CD4-positive, alpha-beta T cell treated with Interferon alpha-2 for 1 hour (primary cell): ENCODE measurements at places on chromosomes 1 and 21.

DNA sequence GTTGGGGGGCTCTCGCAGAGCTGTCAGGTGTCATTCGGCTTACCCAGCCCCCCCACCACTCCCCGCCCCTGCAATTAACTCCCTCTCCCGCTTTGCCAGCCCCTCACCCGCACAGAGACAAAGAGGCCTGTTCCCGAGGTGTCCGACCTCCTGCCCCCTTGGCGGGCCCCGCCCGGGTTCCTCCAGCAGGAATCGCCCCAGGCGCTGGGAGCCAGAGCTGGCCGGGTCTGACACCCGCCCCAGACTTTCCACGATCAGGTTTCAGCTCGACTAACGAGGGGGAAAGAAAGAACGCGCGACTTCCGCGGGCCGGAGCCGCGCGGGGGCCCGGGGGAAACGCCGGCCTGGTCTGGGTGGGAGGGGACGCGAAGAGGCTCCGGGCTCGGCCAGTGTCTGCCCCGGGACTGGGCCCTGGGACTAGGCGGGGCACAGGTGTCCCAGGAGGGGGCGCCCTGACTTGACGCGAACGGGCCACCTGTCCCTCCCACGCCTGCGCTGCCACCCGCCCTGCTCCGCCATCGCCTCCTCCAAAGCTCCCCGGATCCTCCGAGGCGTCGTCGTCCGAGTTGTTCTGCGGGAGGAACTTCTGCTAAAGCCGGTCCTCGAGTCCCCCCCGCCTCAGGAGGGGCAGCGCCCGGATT, 36.4 kb upstream of the HHAT start:
- peak; percentile 17 for DNase-seq

GRCh38 chr1:27099135-27099586, 55.8 kb downstream of the SLC9A1 start:
- DNase-seq: no peak

DNA sequence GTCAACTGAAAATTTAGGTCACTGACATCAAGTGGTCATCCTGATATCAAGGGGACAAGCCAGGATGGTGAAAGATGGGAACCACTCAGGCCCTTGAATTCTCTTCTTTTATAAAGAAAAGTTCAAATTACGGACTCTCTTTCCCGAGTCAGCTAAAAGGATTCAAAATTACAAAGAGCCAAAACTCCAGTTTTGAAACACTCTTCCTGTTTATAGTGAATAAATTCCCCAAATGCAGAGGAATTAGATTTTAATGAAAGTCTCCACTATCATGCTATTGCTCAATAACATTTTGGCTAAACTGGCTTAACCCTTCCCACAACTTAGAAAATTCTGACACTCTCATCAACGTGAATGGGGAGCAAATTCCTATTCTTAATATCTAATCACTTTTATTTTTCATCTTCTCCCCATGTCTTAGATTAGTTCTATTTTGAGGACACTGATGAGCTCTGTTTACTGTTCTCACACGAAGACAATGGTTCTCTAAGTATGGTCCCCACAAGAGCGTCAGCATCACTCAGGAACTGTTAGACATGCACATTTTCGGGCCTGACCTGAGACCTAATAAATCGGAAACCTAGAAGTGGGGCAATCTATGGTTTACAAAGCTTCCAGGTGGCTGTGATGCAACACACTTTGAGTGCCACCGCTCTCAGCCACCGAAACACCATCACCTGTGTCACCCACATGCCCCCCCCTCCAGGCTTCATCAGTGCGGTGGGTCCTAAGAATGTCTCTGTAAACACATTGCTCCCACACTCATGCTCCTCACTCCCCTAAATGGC, 64.4 kb upstream of the TIAM1 start:
- no peak for DNase-seq

DNA sequence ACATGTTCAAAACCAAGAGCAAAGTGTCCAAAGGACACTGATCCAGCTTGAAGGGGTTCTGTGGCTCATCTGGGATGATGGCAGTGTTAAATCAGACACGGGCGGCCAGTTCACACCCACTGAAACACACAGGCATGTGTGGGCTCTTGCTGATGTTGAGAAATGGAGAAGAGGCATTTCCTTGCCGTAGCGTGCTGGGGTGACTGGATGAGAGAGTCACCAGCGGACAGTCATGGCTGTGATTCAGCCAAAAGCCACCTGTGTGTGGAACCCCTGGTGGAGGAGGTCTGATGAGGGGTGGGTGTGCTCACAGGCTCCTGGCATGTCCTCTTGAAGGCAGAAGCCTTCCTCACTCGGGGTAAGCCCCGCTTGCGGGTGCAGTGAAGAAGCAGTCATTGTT, 7.2 kb downstream of the C1orf35 start:
- no peak for DNase-seq

- DNase-seq: no peak
Observed at GRCh38 chr1:223870617-223871574, 25.1 kb upstream of the TP53BP2 start.

GRCh38 chr1:54805466-54805865, 4.3 kb upstream of the TTC22 start:
- no peak for DNase-seq

DNA sequence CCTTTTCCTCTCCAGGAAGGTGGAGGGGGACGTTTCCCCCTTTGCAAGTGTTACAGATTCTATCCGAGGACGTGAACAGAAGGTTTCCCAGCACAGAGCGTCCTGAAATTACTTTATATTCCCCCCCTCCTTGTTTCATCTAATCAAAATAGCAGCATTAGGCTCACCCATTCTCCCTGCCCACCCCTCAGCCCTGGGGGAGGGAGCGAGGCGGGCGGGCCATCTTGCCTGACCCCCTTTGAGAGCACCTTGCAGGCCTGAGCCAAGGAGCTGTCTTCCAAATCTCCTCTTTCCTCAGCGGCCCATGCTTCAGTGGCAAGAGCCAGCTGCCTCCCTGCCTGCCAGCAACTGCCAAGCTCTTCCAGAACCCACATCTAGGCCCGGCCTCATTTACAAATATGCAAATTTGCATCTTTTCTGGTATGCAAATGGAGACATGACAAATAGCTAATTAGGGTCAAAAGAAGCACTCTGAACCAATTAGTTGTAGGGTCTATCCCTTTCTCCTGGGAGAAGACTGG, 69.1 kb upstream of the POU3F1 start:
- DNase-seq: no peak

GRCh38 chr1:161044535-161044907, 1.3 kb downstream of the USF1 start:
- no peak for DNase-seq

GRCh38 chr1:33338440-33339211, 17.7 kb upstream of the A3GALT2 start:
- peak; percentile 17 for DNase-seq

DNA sequence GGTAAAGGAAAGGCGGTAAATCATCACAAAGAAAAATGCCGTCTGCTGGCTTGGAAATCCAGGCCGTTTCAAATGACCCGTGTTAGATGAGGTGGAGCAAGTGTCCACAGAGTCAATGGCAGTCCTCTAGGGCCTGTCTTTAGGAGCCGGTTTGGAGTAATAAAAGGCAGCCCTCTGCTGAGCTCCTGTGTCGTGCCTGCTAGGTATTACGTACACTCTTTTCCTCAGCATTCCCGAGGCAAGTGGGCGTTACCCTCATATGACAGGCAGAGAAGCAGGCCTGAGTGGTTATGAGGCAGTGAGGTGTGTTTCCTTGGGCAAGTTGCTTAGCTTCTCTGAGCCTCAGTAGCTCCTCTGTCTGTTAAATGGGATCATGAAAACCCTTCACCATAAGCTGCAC, 7.7 kb downstream of the NENF start:
- DNase-seq: no peak

DNA sequence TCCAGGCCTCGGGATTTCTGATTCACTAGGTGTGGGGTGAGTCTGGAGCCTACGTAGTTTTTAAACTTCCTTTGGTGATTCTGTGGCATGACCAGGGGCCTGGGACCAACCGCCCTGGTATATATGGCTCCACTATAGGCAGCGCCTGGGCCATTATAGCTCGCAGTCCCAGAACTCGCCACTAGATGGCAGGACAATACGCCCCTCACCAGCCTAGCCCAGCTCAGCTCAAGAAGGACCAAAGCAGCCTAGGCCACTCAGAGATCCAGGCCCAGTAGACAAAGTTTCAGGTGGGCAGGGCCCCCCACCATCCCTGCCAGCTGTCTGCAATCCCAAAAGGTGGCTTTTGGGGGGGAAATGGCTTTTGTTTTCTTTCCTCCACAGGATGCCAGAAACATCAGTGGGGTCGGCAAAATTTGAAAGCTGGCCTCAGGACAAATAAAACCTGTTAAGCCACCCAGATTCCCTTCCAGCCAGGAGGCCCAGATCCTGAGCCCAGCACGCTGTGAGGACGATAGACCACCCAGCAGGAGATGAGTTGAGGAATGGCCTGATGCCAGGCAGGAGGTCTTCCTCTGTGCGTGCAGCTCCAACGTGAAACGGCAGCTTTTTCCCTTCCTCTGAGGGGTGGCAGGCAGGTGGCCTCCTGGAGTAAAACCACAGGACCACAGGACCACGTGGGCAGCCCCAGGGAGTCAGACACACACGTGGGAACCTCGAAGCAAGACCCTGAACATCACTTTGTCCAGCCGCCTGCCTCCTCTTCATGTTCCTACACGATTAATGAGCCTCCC, 24.8 kb upstream of the TMEM51 start:
- DNase-seq: peak; percentile 67

GRCh38 chr1:89877756-89878155, 56.9 kb downstream of the LRRC8D start:
- DNase-seq: no peak

DNA sequence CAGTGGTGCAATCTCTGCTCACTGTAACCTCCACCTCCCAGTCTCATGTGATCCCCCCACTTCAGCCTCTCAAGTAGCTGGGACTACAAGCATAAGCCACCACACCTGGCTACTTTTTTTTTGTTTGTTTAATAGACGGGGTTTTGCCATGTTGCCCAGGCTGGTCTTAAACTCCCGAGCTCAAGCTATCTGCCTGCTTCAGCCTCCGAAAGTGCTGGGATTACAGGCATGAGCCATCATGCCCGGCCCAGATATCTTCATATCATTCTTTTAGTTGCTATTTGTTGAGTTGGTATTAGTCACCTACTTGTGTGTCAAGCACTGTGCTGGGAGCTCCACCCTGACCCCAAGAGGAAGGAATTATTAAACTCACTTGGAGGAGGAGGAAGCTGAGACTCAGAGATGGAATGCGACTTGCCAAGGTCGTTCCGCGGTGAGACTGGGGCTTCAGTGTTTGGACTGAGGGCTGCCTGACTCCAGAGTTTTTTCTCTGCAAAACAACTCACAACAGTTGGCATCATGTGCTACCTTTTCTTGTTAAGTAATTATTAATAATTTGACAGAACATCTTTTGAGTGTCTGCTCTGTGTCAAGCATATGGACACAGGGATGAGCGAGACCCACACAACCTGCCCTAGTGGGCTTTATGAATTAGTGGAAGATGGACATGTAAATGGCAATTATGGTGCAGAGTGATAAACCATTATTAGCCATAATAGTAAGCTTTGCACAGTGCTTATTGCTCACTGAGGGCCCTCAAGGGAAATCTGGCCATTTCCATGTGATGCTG, 132.0 kb downstream of the FOXD2 start:
- no peak for DNase-seq

GRCh38 chr1:243508303-243508713, 252.5 kb downstream of the SDCCAG8 start:
- DNase-seq: peak; percentile 40

DNA sequence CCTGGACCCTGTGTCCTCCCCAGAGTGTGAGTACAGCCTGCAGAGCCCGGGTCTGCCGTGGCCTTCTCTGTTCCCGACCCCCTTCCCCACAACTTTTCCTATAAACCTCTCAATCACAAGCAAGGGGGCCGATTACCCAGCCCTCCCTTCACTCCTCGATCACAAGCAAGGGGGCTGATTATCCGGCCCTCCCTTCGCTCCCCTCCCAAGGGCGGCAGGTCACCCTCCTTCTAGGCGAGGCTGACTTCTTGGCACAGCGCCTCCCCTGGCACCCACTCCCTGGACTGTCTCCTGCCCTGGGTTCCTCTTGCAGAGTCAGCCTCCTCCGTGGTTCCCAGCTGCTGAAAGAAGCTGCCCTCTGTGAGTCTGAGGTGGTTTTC, 12.3 kb upstream of the LDLRAP1 start:
- no peak for DNase-seq

- DNase-seq: no peak
Observed at GRCh38 chr1:34332996-34333395, 156.3 kb downstream of the C1orf94 start.

- DNase-seq: no peak
Observed at GRCh38 chr1:77513839-77514763, 168.4 kb downstream of the ZZZ3 start.

- DNase-seq: no peak
Observed at GRCh38 chr1:2383576-2383975, 7.8 kb downstream of the MORN1 start.

DNA sequence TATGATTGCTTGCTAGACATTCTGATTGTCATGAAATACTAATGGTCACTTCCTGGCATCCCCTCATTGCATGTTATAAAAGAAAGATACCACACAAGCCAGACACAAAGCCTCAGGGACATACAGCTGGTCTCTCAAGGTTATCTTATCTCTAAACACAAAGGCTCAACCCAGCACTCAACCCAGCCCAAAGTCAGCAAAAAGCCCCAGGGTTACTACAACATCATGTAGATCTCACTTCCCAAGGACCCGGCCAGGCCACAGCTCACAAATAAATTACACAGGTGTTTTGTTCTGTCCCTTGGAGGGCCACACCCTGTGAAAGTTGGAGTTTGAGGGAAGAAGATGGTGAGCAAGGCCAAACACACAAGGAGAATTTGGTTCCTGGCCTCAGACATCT, 109.7 kb upstream of the BARHL2 start:
- no peak for DNase-seq

DNA sequence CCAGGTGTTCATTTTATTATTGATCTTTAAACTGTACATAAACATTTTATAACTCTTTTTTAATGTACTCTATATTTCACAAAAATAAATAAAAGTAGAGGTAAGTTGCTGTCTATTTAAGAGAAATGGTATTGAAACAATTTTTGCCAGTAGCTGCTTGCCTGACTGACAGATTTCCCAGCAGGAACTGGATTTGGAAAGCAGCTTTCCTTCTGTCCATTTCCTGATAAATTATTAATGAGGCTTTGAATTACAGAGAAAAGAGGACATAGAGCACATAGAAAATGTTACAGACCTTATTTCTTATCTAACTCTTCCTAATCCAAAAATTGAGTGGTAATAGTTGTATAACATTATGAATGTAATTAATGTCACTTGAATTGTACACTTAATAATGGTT, 79.7 kb upstream of the BCL10 start:
- DNase-seq: no peak

DNA sequence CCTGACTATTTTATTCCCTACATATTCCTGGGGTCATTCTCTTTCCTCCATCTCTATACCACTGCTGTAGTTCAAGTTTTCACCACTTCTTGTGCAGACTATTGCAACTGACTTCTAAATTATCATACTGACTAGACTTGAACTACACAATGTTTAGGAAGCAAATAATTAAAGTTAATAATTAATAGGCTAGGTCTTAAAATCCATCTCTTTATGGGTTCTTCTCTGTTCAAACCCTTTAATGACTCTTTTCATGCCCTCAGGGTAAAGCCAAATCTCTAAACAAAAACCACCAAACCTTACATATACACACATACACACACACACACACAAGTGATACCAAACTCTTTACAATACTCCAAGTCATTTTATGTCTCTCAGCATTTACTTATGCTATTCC, 22.3 kb upstream of the MOB3C start:
- DNase-seq: no peak
